ENCODE measurements at places on chromosomes 1 and 21.

GRCh38 chr1:203522237-203522636 is 28.3 kb downstream of the OPTC start:
- DNase-seq = no peak

DNA sequence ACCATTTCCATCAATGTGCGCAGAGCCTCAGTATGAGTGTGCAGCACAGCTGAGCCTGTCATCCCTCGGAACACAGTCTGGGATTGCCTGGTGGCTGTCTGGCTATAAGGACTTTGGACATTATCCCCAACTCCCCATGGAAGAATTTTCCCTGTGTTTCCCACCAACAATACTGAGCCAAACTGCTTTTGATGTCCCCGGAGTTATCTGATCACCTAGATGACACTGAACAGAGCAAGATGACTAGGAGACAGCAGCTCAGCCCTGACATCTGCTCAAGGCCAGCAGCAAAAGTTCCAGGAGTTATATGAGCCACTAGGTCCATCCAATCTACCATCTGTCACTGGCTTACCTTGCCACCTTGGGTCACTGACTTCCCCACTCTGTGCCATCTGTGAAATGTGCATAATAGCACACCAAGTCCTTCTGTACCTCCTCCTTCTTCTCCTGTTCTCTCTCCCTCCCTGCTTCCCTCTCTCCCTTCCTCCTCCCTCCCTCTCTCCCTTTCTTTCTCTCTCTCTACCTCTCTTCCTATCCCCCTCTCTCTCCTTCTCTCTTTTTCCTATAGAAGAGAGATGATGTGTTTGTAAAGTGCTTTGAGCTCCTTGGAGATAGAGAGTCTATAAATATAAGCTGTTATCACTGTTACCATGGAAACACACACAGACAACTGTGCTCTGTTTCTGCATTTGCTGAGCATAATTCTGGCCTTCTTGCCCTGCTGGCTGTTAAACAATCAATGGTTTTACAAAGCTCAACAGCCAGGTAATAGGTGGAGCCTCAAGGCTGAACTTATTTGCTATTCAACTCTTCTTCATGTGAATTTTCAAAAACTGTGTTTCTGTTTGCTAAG is 19.7 kb upstream of the ATP1B1 start:
- DNase-seq = no peak

DNA sequence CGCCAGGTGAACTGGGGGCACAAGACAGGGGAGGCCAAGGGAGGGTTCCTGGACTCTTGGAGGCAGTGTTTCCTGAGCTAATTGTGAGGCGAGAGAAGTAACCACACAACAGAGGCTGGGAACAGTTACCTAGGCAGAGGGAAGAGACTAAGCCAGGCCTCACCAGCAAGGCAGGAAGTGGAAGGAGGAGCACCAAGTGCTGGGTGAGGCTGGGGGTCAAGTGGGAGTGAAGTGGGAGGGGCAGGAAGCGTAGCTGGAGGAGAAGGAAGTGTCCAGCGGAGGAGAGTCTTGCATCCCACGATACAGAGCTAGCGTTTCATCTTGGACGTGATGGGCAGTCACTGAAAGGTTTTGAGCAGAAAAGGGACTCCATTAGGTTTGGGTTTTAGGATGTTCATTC is 48.3 kb upstream of the CAPZB start:
- DNase-seq = no peak

DNA sequence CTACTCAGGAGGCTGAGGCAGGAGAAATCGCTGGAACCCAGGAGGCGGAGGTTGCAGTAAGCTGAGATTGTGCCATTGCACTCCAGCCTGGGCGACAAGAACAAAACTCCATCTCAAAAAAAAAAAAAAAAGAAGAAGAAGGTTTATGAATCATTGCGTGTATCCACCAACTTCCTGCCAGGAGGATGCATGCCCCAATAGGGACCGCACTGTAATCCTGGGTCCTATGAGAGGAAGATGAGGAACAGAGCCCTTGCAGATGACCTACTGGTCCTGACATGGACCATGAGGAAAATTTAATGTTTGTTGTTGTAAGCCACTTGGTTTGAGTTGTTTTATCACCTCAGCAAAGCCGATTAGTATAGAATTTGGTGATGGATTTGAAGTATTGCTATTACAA is 56.7 kb downstream of the PTGS2 start:
- DNase-seq = no peak

- DNase-seq = no peak
Observed at GRCh38 chr1:2502210-2502609, 24.2 kb downstream of the PANK4 start.

GRCh38 chr1:184971522-184972265 is 2.6 kb downstream of the NIBAN1 start:
- no peak for DNase-seq

GRCh38 chr1:84090447-84091245 is 53.4 kb upstream of the PRKACB start:
- no peak for DNase-seq

- no peak for DNase-seq
Observed at GRCh38 chr1:209945377-209945776, 7.4 kb downstream of the SYT14 start.

DNA sequence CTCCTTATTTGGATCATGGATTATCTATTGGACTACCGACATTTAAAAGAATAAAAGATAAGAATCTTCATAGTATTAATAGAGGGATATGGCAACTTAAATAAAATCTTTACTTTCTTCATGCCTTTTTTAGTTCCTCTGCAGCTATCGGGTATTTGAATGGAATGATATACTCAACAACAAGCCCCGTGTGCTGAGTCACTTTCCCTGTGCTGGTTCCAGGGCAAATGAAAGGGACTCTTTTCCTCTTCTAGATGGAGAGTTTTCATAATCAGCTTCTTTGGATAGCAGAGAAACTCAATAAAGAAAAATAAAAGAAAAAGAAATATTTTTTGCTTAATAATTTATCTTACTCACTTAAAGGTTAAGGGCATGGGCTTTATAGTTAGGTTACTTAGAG is 213.7 kb downstream of the LRRC40 start:
- no peak for DNase-seq
